ENCODE measurements at places on chromosomes 4 and X.

- DNase-seq: no peak
These were observed 92.8 kb downstream of the RTL5 start for GRCh38 chrX:72038868-72039267.

GRCh38 chrX:39491548-39492297, 606.0 kb downstream of the BCOR start:
- DNase-seq: no peak

- DNase-seq: no peak
These were observed 92.6 kb downstream of the PTPN13 start for GRCh38 chr4:86686741-86687140.

DNA sequence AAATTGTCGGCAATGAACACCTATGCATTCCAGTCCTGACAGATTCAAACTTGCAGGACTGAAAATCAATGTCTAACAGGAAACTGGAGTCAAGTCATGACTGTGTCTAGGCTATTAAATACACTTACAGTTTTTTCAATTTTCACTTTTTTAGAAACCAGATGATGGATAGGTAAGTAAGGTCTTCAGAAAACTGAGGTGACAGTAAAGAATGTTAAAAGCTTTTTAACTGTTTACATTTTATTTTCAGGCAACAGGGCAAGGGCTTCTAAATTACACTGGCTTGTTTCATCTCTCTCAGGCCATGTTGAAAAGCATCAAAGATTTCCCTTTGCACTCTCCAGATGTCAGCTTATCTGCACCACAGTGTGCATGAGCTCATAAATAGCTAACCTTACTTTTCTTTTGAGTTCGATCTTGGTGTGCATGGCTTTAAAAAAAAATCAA, 65.2 kb downstream of the SEC24D start:
- no peak for DNase-seq

- DNase-seq: no peak
These were observed 191.7 kb upstream of the GPC4 start for GRCh38 chrX:133606990-133607389.

GRCh38 chrX:70336767-70337166, 46.9 kb downstream of the KIF4A start:
- no peak for DNase-seq

DNA sequence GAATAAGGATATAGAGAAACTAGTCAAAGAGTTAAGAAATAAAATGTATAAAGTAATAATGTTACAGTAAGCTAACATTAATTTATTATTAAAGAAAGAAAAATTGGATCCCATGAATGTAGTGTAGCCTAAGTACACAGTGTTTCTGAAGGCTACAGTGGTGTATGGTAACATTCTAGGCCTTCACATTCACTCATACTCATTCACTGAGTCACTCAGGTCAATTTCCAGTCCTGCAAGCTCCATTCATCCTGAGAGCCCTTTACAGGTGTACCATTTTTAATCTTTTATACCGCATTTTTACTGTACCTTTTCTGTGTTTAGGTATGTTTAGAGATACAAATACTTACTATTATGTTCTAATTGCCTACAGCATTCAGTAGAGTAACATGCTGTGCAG, 120.6 kb upstream of the AGA start:
- DNase-seq: no peak

GRCh38 chr4:113077575-113077974, 28.1 kb downstream of the ANK2 start:
- DNase-seq: no peak

- DNase-seq: no peak
These were observed 171.9 kb downstream of the TMA16 start for GRCh38 chr4:163666332-163666873.

- DNase-seq: no peak
These were observed 1165.0 kb upstream of the TENM3 start for GRCh38 chr4:181078196-181078595.

DNA sequence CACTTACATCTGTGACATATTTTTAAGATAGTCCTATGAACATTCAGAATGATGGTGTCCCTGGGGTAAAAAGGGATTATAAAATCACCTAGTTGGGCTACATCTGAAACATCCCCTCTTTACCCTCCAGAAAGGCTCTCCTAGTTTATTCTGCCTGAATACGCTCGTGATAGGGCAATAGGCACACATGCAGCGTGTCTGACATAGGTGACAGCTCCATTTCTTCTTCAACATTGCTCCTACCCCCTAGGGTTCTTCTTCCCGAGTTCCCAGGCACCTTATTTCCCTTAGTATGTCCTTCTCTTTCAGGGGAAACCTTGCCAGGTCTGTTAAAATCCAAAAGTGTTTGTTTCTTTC, 27.1 kb upstream of the CFAP299 start:
- no peak for DNase-seq

GRCh38 chrX:141669689-141670088, 28.9 kb downstream of the SPANXD start:
- no peak for DNase-seq

GRCh38 chr4:186726426-186727168, 2.9 kb upstream of the FAT1 start:
- no peak for DNase-seq

DNA sequence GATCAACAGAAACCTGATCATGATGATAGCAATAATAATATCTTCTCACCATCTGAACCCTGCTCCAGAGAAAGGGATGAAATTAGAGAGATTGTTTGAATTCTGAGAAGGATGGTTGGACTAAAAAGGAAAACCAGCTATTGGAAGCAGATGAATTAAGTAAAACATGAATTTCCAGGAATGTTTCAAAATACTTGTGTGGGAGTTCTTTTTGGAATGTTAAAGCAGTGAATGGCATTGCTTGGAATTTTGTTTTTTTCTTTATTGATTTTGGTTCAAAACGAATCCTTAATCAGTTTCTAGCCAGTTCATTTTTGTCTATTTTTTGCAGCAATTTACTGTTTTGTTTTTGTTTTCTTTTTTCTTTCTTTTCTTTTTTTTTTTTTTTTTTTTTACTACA, 150.3 kb downstream of the NHS start:
- DNase-seq: no peak

- DNase-seq: peak; percentile 33
These were observed 35.7 kb downstream of the HAND2 start for GRCh38 chr4:173494013-173494970.

GRCh38 chrX:44344194-44344593, 722 bp upstream of the EFHC2 start:
- no peak for DNase-seq

- DNase-seq: peak; percentile 45
These were observed 18.4 kb downstream of the MAGEB17 start for GRCh38 chrX:16185725-16186136.

DNA sequence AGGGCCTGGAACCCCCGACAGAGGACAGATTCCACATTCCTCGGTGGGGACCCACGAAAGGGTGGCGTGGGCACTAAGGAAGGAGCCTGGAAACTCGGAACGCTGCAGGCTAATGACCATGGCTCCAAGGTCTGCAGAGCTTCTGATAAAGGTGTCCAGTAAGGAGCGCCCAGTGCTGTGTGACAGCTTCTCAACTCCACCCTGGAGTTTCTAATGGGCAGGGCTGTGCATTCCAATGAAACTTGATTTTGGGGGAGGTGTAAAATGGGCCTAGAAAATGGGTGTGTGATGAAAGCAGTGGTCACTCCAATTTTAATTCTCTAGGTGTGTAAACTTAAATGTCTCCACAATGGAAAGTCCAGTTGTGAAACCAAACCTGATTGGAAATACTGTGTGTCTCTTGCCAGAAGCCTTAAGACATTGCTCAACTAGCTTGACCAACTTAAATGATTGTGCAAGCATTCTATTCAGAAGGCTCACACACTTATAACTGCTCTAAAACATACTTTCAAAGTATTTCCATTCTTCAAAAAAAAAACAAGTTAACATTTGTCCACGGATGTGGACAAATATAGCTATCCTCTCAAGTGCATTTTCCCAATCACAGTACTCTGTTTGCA, 52.1 kb downstream of the XAGE2 start:
- no peak for DNase-seq

DNA sequence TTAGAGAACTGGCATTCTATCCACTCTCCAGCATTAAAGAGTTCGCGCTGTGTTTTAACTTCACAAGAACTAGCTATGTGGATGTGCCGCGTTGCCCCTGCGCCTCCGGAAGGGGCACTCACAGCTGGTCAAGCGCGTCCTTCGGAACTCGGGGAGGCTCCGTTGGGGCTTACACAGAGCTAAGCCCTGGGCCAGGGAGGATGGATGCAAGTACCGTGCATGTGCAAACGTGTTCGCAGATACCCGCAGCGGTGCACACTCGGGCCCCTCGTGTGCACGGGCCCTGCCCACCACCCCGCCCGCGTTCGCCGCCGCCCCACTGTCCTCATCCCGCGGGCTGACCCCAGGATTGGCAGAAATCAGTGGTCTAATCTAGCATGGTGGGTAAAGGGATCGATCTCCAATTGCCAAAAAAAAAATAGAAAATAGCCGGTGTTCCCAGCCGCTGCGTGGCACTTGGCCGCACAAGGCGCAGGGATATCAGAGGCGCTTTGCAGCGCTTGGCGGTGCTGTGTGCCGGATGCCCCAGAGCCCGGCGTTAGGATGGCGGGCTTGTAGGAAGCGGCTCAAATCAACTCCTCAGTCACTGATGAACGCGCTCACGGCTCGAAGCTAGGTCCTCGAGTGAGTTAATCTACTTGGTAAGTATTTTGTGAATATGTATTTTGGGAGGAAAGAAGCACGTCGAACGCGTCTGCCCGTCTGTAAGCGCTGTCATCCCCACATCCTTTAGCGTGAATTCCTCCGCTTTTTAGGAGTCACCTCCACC, 989 bp upstream of the PCDH10 start:
- no peak for DNase-seq

DNA sequence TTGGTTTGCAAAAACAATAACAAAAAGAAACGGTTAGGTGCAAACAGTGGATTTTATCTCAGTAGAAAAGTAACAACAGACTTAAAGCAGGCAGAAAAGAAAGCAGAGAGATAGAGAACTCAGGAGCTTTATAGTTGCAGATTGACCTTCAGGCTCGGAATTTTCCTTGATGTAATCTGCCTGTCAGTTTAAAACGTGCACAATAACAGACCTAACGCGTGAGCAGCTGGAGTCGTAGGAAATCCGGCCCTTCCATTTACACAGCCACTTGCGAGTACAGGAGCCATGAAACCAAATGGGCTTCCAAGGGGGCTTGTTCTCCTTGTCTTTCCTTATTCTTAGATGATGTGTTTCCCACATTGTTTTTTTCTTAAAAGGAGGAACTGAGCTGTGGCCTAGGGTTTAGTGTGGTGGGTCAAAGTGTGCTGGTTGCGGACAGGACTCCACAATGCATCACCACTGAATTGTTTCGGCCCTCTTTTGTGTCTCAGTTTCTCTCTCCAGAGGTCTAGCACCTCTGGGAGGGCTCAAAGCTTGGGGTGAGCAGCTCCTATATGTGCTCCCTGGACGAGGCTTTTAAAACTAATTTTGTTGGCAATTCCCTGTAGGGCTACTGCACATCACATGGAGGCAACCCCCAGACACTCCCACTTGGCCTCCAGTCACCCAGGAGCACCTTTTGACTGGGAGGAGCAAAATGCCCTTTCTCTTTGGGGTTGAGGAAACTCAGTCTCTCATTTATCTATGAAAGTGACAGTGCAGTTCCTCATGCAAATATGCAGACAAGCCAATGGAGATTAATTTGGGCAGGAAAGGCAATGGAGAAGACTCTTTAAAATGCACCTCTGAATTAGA, 13.9 kb upstream of the MPP1 start:
- no peak for DNase-seq

DNA sequence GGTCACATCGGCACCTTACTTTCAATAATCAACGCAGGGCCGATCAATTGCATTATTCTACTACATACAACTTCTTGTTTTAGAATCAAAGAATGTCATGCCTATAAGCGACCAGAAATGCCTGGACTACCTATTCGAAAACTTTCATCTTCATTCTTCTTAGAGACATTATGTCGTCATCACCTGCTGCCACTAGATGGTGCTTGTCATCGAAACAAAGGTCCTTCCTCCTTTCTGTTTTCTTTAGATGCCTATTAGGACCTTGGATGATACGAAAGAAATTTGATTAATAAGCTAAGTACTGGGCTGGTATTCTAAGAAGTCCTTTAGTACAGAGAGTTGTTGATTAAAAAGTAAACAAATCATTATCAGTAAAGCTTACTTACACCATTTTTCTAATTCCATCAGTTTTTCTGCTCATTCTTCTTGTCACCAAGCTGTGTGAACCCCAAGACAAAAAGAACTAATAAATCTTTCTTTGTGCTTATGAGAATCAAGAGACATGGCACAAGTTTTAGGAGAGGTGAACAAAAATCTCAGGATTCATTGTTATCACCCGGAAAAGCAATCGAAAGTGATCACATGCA, 154.5 kb upstream of the SLC4A4 start:
- peak; percentile 38 for DNase-seq

GRCh38 chr4:25440478-25441030, 63.5 kb downstream of the ANAPC4 start:
- no peak for DNase-seq

- no peak for DNase-seq
These were observed 436.6 kb downstream of the RPA4 start for GRCh38 chrX:97320305-97320704.

GRCh38 chrX:70354716-70355115, 64.8 kb downstream of the KIF4A start:
- DNase-seq: no peak

GRCh38 chr4:108693819-108694218, 43.4 kb downstream of the OSTC start:
- no peak for DNase-seq

DNA sequence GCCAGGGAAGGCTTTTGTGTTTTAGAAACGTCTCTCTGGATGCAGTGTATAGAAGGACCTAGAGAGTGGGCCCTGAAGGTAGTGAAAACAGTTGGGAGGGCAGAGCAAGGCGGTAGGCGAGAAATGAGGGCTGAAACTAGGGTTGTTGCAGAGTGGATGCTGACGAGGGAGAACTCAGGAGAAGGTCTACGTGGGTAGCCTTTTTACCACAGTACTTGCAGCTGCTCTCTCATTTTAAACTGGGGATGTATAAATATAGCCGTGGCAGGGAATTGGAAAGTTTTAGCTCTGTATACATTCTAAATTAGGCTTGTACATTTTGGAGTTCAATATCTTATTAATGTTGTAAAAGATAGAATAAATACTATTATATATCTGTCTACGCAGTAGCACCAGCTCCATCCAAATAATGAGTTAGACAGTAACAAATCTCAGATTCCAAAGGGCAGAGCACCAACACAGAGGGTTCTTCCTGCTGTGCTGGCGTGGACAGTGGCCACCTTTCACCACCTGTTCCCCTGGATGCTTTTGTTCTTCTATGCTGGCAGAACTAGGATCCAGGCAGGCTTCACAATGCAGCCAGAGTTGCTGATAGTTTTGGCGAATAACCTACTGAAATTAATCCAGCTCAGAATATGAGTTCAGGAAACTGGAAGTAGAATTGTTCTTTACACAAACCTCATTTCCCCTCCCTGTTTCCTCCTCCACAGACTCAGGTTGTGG, 31.7 kb downstream of the CCNG2 start:
- no peak for DNase-seq

- DNase-seq: no peak
These were observed 21.0 kb upstream of the IL13RA2 start for GRCh38 chrX:115038406-115038805.

GRCh38 chr4:76384052-76384451, 36.9 kb downstream of the CCDC158 start:
- DNase-seq: no peak

GRCh38 chr4:38174801-38175200, 214.6 kb downstream of the PTTG2 start:
- DNase-seq: no peak

- no peak for DNase-seq
These were observed 368.7 kb upstream of the FAM241A start for GRCh38 chr4:111776561-111776960.

Data from HFF-Myc (cell line).